Germinal center (tissue), 1 donor: ENCODE measurements at places on chromosomes 3 and 15.

GRCh38 chr3:53803816-53804695 is 42.2 kb downstream of the CHDH start:
- DNase-seq: no peak

DNA sequence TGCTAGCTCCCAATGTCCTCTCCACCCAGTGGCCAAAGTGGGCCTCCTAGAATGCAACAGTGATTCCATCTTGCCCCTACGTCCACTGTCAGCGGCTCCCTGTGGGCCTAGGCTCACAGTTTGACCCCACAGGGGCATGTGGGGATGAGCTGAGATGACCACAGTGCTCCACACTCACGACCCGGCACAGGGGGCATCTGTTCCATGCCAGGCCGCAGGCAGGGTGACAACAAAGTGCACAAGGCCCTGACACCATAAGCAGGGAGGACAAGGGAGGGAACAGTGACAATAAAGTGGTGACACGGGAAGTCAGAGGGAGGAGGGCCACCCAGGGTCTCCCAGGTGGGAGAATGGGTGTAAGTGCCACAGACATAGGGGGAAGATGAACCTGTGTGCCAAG is 5.1 kb upstream of the PLXNA1 start:
- no peak for DNase-seq

DNA sequence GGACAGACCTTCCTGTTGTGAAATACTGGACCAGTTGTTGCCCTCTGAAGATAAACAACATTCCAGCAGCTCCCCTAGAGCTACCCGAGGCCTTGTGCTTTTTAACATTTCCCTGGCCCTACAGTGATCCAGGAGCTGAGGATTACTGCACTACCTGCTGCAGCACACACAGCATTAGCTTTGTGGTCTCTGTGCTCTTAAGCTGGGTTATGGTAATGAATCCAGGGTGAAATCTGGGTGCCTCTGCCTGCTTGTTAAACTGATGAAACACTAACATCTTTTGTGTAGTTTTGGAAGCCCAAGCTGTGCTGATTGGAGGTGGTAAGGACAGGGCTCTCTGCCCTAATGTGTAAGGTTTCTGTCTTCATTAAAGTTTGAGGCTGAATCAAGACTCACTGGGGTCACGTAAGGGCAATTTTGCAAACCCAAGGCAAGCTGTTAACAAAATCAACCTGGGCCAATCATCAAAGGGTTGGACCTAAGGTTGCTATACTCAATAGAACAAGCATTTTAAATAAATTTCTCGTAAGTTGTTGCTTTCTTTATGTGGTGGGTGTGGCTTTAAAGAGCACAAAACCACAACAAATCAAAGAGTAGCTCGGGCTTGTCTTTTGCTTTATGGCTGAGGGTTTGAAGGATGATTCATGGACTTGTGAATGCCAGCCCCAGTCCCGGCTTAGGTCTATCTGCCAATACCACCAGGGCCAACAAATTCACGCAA is 183.9 kb downstream of the TPRG1 start:
- no peak for DNase-seq

- no peak for DNase-seq
Measured at GRCh38 chr3:126109880-126110235, 25.9 kb upstream of the SLC41A3 start.

- DNase-seq: no peak
Measured at GRCh38 chr3:56309465-56309864, 158.8 kb downstream of the ERC2 start.

- peak; percentile 14 for DNase-seq
Measured at GRCh38 chr3:152496716-152497115, 228.0 kb downstream of the MBNL1 start.

DNA sequence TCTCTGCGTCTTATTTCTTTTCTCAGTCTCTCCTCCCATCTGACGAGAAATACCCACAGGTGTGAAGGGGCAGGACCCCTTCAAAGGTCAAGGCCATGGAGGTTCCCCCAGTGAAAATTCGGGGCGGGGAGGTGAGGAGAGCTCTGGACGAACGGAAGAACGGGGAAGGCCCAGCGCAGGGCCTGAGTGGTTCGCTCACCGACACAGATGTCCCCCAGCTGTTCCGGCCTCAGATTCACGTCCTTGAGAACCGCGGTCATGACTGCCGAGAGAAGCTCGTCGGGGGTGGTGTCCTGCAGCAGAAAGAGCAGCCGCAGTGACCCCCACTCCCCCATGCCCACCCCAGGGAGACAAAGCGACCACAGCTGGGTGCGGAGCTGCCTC is 542 bp downstream of the ACAA1 start:
- DNase-seq: no peak

DNA sequence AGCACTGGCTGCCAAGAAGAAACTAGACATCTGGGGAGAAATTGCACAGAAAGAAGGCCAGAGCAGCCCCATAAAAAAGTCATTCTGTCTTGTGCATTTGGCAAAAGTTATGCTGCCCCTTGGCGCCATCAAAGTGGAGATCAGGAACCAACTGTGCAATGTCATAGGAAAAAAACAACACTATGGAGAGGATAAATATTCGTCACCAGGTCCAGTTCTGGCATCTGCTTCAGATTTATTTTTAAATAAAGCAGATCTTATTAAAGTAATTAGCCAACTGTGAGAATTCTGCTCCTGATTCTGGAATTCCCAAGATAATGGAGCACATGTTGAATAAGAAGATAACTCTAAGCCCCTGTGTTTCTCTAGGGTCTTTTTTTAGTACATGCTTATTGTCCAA is 500.0 kb upstream of the IL12A start:
- no peak for DNase-seq

DNA sequence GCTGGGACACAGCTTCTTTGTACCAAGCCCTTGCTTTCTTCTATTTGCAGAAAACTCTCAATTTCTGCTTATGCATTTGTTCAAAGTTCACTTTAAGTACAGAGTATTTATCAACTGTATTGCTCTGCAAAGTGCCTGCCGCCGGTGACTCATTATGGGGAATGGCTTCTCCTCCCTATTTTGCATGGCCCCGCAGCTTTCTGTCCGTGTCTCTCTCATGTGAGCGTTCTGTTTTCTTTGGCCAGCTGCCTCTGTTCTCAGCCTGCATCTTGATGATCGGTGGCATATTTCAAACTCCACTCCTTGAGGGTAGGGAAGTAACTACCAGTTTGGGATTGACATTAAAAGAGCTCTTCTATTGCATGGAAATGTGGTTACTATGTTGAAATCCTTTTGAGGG is 28.6 kb upstream of the ST8SIA2 start:
- no peak for DNase-seq

GRCh38 chr3:48016301-48016973 is at the start of gene MAP4:
MAP4 (minus strand) TSS chr3:48016416; CDS start chr3:47998860, 17,556 bp downstream.
- DNase-seq: no peak

DNA sequence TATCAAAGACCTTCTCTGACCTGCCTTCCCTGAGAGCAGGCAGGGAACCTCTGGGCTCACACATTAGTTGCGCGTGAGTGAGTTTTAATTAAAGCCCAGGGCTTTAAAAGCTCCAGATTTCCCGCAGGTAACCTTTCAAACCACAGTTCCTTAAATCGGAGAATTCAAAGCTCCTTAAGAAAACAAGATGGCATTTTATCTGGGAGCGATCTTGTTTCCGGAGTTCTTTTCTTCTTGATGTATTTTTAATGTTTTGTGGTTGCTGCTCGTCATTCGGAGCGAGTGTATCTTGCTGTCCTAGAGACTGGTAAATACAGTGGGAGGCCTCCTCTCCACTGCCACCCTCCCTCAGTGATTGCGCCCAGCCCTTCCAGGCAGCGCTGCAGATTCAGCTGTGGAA is 284.3 kb downstream of the CLSTN2 start:
- DNase-seq: no peak

GRCh38 chr3:105277656-105278055 is 89.1 kb upstream of the ALCAM start:
- DNase-seq: no peak

DNA sequence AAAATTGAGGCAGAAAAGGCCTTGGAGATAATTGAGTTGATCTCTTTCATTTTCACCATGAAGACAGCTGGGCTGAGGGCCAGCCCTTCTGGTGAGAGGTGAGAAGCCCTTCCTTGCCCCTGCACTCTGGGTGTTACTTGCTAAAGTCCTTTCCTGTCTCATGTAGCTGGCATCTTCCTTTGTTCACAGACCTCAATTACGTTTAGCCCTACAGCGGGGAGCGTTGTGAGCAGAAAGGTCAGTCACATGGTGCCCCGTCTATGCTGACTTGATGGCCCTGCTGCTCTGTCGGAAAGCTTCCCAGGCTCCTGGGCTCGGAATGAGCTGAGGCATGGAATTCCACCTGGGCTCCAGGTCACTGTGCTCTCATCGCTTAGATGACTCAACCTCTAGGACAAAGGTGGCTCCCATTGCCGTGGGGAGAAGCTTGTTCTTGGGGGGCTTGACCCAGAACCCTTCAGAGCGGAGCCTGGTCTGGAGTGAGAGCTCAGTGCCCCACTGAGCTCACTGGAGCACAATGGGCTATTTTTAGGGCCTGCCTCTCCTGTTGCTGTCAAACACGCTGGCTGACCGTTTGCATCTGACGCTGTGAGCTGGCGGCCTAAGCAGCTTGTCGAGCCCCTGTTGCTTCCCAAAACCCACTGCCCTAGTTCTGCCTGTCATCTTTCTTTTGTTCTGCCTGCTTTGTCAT is 47.0 kb downstream of the RPLP1 start:
- no peak for DNase-seq

- DNase-seq: peak; percentile 38
Measured at GRCh38 chr15:52021128-52021671, 2.2 kb downstream of the MAPK6 start.

GRCh38 chr15:81754078-81754477 is 291.7 kb downstream of the MEX3B start:
- DNase-seq: no peak

- DNase-seq: no peak
Measured at GRCh38 chr3:123871946-123872345, 12.2 kb downstream of the MYLK start.

GRCh38 chr15:90838139-90838538 is 30.2 kb upstream of the FURIN start:
- peak; percentile 49 for DNase-seq

- no peak for DNase-seq
Measured at GRCh38 chr3:52280050-52280461, 1.6 kb upstream of the WDR82 start.

GRCh38 chr3:18890449-18890848 is 257.9 kb upstream of the KCNH8 start:
- no peak for DNase-seq

- DNase-seq: no peak
Measured at GRCh38 chr15:45869034-45869668, 234.3 kb downstream of the SQOR start.

- DNase-seq: peak; percentile 21
Measured at GRCh38 chr3:104520228-104520655, 846.5 kb upstream of the ALCAM start.

- DNase-seq: no peak
Measured at GRCh38 chr3:160722331-160722730, 33.7 kb upstream of the PPM1L start.

GRCh38 chr3:194218646-194219453 is 82.9 kb downstream of the HES1 start:
- DNase-seq: no peak

GRCh38 chr3:52053307-52054304 is 2.8 kb downstream of the DUSP7 start:
- DNase-seq: no peak

DNA sequence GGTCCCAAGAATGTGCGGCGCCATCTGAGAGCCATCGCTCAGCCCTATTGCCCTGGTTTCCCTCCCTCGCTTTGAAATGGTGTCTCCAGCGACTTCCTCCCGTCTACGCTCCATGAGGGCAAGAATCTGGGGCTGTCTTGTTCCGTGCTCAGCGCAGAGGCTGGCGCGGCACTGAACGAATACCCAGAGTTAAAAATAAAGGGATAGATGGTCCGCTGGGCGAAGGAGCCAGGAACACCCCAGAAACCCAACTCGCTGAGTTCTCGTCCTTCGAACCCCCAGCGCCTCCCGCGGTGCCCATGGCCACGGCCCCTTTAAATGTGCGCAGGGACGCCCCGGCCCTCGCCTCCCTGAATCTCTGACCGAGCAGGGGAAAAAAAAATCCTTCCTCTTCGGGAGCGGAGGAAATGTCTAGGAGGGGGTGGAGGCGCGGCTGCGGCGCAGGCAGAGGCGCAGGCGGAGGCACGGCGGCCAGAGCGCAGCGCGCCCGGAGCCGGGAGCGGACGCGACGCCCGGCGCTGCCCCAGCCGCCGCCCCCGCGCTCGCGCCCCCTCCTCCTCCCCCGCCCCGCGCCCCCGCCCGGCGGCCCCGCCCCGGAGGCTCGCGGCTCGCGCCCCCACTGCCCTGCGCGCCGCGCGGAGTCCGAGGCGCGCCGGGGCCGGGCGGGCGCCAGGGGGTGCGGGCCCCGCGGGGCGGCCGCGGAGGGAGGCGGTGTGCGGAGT is 8.5 kb upstream of the FGD5 start:
- DNase-seq: no peak

DNA sequence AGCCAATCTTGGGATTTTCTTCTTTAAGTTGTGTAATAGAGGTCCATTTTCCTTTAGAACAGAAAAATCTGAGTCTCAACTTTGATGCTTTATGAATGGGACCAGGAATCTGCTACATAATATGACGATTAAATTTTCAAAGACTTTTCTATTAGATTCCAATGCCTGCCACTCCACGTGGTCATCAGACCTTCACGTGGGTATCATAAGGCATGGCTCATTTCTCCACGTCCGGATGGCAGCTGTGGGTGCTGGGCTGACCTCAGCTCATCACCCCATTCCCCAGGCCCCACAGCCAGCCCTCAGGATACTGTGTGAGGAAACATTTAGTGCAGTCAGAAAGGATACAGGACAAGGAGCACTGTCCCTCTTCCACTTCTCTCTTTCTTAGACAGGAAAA is 159.7 kb downstream of the SEMA6D start:
- no peak for DNase-seq

GRCh38 chr3:50192689-50193141 is 1.3 kb downstream of the GNAT1 start:
- DNase-seq: peak; percentile 85

GRCh38 chr3:178672275-178672674 is 136.0 kb downstream of the KCNMB2 start:
- DNase-seq: no peak

GRCh38 chr3:175601521-175601920 is 742.4 kb downstream of the NAALADL2 start:
- no peak for DNase-seq

GRCh38 chr15:95162967-95163531 is 931.7 kb downstream of the MCTP2 start:
- no peak for DNase-seq

DNA sequence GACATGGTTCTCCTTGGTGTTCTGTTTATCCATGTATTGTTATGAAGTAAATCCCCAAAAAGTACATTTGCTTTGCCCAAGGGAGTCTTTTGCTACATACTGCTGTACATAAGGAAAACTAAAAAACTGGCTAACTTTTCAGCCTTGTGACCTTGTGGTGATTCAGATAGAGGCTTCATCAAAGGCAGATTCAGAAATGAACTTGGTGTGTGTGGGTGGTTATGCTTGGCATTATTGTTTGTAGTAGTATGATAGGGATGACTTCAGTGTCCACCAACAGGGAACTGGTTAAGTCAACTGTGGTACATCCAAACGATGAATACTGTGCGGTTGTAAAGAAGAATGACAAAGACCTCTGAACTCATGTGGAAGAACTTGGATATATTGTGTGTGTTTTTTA is 75.6 kb upstream of the CHRNB4 start:
- DNase-seq: no peak
